ENCODE measurements at places on chromosomes 6 and 20.

DNA sequence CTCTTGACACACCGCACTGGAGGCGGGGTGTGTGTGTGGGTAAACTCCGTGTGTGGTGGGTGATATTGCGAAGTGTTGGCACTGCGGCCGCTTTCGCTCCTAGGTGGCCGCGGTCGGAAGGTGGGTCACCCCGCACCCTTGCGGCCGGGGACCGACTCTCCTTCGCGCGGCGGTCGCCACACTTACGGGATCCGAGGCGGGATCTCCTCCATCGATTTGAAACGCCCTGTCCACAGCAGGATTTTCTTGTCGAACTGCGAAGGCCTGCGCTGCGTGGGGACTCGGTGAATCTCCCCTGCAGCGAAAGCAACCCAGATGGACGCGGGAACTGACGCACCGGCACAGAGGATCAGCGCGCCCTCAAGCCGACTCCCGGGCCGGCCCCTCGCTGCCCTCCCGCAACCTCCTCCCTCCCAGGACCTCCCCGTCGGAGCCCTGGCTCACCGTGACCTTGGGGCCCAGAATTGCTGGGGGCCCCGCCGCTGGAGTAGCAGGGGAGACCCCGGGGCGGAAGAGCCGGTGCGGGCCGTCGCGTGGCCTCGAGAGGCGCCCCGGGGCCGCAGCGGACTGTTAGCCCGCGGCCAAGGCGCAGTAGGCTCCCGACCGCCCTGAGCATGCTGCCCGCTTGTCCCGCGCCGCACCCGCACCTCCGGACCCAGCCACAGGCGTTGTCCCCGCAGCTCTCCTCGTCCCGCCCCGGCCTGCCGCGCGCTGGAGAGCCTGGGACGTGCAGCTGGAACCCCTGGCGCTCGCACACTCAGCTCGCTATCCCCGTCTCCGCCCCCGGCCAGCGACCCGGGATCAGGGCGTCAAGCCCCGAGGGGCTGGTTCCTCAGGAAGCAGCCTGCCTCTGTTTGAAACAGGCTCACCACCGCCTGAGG, at the start of gene FAM162B:
Gene FAM162B (minus strand): TSS at position 759 of the 881 bp plus-strand sequence. CDS start 143 bp downstream, at position 616.
- DNase-seq: no peak

DNA sequence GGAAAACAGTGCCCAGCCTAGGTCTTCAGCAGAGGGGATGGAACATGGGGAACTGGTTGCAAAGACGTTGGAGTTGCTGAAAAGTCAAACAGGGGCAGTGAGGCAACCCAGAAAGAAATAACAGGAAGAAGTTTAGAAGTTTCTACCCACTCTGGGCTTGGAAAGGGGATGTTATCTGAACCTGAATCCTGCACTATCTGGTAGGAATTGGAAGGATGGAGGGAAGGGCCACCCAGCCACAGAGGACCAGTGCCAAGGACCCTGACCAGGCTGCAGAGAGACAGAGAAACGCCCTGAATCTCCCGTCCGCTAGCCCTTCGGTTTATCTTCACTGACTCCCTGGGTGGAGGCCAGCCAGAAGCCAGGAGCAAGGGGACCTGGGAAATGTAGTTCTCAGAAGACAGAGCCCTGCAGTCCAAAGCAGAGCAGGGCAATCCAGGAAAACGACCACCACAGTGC, 217.3 kb upstream of the RREB1 start:
- no peak for DNase-seq

DNA sequence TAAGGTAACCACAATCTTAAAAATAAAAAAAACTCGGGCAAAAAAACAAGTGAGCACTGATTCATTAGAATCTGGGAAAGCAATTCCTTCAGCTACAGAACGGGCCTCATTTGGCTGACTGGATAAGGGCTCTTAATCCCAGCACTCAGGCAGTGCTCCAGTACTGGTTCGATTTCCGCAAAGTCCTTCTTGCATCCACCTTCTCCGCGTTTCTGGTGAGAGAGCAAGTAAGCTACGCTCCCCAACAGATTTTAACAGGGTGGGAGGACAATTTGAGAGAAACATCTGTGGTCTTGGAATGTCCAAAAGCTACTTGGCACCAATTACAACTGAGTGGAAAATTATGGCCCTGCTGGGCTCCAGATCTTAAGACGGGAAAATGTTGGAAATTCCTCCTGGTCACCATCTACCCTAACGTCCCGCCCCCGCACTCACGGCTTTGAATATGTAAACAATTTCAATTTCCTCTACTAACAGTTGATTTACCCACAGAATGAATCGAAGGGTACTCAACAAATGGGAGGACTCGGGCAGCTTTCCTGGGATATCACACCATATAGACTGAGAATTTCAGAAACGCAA, 18.1 kb upstream of the ZSCAN9 start:
- DNase-seq: no peak

DNA sequence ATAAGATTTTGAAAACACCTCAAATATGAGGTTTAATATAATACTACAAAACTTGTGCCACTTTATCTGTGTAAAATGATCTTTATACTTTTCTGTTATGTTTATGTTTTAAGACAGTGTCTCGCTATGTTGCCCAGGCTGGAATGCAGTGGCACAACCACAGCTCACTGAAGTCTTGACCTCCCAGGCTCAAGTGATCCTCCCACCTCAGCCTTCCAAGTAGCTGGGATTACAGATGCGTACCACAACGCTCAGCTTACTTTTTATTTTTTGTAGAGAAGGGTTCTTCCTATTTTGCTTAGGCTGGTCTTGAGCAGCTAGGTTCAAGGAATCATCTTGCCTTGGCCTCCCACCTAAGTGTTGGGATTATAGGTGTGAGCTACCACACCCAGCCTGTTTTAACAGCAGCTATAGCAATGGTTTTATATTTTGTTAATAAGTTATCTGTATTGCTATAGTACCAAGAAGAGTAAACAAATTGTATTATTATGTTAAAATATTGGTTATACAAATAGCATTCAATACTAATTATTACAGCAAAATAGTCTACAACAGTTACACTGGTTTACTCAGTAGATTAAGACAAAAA, 8.2 kb downstream of the TAB2 start:
- DNase-seq: no peak

- DNase-seq: no peak
Observed at GRCh38 chr6:44072452-44072958, 54.7 kb downstream of the MRPL14 start.

DNA sequence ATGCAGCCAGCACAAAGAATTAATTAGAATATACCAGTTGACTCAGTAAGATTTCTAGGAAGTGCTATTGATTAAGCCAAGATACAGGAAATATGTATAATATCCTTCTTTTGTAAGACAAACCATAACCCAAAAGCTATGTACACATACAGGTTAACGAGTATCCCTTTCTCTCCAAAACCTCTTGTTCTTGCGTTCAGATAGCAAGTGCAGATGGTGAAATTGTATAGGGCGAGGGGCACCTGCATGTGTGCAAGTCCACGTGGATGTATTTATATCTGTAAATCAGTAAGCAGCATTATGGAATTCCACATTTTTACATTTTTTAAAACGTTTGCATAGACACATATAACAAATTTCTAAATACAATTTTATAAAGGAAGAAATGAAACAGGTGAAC, 228.6 kb downstream of the TBXT start:
- DNase-seq: no peak

DNA sequence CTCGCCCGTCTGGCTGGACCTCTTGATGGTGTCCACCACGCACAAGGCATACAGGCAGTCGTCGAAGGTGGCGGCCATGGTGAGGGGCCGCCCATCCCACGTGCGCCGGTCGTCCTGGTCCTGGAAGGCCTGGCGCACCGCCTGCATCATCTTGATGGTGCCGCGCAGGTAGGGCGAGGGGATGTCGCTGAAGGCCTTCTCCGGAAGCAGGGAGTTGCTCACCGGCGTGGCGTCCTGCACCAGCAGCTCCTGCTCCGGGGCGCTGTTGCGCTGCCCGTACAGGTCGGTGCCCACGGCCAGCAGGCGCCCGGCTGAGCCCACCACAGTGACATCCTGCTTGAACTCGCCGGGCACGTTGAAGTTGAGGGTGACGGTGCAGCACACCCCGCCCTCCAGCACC, 36.5 kb upstream of the TBC1D7 start:
- no peak for DNase-seq

DNA sequence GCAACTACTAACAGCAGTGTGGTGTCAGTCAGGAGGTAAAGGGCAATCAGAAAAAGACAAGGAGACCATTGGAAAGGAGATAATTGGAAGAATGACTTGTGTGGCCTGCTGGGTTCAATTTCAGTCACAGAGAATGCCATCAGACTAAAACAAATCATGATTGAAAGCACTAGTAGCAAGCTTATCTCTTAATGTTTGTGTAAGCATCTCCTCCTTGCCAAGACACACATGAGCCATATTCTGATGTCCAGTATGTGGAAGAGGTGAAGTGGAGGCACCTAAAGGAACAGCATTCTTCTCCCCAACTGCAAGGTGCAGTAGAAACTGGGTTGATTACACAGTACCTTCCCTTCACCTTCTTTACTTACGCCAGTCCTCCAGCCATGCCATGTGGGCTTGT, 287.5 kb downstream of the ZFAND3 start:
- DNase-seq: no peak

DNA sequence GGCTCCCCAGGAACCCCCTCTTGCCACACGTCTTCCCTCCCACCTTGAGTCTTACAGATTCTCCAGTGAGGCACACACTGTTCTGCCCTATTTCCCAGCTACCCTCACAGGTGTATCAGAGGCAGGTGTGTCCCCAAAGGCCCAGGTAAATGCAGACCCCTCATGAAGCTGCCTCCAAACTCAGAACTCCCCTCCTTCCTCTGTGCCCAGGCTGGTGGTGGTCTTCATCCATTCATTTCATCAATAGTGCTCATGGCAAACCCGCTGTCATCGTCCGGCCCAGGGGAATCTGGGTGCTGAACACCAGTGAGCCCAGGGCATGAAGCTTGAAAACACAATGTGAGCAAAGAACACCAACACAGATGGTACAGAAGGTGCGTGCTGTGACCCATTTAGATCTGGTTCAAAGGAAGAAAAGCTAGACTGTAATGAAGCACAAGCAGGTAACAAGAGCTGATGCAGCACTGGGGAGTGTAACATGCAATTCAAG, 213.1 kb downstream of the SYNDIG1 start:
- no peak for DNase-seq

GRCh38 chr20:43666376-43667328, at the start of gene MYBL2:
MYBL2 (plus strand) TSS chr20:43667114; CDS start chr20:43667284, 170 bp downstream.
- peak; percentile 58 for DNase-seq

DNA sequence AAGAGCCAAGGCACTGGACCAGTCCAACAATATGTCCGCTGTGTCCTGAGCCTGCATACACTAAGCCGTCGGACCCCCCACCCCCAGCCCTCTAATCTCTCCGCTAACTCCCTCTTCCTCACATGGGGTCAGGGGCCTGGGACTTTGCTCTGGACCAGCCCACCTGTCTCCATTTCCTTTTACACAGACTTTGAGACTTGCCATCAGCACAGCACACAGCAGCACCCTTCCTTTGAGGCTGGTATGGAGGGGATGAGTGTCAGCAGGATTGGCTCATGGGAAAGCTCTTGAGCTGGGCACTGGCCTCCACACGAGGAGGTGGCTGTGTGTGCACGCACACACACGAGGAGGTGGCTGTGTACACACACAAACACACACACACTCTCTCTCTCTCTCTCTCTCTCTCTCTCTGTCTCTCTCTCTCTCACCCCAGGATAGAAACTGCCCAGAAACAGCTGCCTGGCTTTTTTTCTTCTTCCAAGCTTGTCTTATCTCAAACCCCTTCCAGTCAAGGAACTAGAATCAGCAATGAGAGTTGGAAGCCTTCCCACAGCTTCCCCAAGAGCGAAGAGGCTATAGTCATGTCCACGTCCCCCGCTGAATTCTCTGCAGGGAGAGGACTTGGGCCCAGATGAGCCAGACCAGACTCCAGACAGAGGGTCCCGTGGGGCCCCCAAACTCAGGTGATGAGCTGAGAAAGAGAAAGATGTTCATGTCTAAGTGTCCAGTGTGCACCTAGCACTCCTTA, 18.6 kb downstream of the SLC9A8 start:
- no peak for DNase-seq

DNA sequence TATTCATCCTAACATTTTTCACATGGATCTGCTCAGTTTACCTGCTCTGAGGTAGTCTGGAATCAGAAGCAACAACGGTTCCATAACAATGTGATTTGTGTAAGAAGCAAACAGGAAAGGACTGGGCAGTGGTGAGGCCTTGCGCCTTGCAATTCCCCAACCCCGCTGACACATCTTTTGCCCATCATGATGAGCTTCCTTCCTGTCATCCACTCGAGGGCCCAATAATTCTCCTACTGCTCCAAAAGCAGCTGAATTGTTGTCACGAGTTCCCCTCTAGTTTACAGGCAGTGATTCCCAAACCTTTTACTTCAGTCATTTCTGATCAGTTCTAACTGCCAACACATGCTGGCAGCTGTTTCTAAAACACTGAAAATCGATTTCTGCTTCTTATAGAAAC, 22.9 kb downstream of the STX7 start:
- no peak for DNase-seq

DNA sequence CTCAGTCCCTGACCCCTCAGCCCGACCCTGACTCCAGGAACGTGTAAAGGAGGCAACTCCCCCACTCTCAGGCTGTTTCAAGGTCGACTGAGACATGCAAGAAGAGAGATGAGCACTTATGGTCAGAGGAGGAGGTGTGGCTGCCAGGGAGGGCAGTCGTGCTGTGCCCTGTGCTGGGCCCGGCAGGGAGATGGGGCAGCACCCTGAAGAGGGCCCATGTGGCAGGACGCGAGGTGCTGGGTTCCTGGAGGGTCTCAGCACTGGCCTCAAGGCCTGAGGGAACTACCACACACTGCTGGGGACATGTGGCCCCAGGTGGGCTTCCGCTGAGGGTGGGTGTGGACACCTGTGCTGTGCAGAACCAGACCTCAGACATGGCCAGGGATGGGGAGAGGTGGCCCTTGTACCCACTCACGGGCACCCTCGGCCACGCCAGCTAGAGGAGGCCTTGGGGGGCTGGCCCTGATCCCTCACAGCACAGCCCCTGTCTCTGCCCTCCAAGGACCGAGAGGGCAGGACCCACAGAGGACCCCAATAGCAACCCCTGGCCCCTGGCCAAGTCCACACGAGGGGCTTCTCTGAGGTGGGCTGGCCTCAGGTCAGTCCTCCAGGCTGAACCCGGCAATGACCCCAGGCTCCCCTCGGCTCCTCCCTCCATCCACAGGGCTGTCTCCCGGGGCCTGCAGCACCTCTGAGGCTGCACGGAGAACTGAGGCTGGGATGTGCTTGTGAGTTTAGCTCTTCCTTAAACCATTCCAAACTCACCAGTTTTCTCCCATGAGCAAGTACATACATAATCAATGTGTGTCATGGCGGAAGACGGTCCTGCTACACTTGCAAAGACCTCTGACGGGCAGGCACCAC, 8.7 kb downstream of the SLC2A4RG start:
- DNase-seq: no peak

- no peak for DNase-seq
Observed at GRCh38 chr6:23154159-23154558, 584.8 kb downstream of the HDGFL1 start.

DNA sequence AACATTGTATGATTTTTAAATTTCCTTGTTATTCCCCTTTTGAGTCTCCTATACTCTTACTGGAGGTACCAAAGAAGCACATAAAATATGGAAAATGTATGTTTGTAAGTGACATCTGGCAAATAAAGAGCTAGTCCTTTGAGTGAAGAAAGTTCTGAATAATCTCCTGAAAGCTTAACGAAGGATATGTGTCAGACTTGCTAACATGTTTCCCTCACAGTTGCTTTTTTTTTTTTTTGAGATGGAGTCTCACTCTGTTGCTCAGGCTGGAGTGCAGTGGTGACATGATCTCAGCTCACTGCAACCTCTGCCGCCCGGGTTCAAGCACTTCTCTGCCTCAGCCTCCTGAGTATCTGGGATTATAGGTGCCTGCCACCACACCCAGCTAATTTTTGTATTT, 63.6 kb downstream of the STK4 start:
- DNase-seq: no peak

- DNase-seq: no peak
Observed at GRCh38 chr6:5937169-5937909, 69.4 kb downstream of the NRN1 start.
